ENCODE measurements at places on chromosomes 16 and 17.

- DNase-seq, result no peak
Observed at GRCh38 chr17:73616120-73616872, 27.9 kb downstream of the SDK2 start.

GRCh38 chr17:17663160-17664063 lies 17.8 kb upstream of the RAI1 start:
- peak; percentile 98 for DNase-seq

DNA sequence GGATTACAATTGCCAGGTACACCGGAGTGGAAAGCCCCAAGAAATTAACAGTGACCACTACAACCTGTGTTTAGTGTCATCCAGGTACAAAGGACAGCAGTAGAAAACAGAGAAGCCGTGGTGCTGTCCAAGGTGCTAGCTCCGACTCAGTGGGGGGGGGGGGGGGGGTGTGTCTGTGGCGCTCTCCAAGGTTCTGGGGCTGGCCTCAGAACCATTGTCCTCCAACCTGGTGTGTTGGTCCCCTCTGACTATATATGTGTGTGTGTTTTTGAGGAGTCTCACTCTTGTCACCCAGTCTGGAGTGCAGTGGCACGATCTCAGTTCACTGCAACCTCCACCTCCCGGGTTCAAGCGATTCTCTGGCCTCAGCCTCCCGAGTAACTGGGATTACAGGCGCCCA lies 5.8 kb upstream of the ZNF23 start:
- peak; percentile 54 for DNase-seq

GRCh38 chr16:10995565-10995964 lies 51.2 kb downstream of the CLEC16A start:
- no peak for DNase-seq

DNA sequence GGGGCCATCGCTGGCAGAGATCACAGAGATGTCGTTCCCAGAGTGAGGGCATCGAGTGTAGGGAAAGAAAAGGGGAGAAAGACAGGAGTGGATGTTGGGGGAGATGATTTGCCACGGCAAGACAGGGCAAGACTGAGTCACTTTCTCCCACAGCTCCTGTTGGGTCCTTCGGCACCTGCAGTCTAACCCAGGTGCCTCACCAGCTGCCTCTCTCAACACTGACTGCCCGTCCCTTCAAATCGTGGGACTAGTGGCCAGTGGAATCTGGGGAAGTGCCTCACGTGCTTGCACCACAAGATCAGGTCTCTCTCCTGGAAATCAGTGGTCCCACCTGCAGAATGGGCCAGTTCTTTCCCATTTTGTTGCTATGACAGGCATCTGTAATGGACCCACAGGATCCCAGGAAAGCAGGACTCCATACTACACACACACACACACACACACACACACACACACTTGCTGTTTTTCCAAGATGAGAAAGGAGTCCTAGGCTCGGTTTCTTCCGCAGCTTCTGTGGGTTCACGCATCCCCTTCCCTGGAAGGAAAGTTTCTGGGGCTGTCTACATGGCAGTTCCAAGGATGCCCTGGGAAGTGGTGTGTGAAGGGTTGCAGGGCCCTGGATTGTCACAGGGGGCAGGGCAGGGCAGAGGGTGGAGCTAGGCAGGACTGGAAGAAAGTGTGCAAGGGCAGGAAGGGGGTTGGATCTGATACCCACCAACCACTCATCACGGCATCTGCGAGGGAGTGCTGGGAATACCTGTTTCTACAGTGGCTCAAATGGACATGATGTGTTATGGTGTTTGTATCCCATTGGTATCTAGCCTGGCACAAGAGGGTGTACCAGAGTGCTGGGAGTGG lies 10.2 kb upstream of the CBX8 start:
- DNase-seq, result no peak

GRCh38 chr17:846901-847843 lies 65.0 kb downstream of the MRM3 start:
- peak; percentile 76 for DNase-seq

DNA sequence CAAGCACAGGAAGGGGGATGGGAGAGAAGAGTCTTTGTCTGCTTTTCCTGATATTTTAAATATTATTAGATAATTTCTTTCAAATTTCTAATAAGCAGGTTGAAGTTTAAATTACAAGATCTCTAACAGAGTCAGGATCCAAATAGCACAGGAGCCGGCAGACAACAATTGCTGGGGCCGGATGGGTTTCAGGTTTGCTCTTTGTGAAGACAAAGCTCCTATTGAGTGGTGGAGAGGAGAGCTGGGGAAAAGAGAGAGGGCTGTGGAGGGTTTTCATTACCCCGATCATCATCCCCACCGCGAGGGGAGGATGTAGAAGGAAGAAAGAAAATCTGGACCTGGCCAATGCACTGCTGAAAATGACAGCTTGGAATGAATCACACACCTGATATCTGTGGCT lies 197.3 kb downstream of the SOX9 start:
- DNase-seq, result no peak

- DNase-seq, result no peak
Observed at GRCh38 chr16:86891631-86892030, 313.3 kb downstream of the FOXL1 start.

GRCh38 chr17:9932491-9932890 lies 27.4 kb upstream of the RCVRN start:
- no peak for DNase-seq

DNA sequence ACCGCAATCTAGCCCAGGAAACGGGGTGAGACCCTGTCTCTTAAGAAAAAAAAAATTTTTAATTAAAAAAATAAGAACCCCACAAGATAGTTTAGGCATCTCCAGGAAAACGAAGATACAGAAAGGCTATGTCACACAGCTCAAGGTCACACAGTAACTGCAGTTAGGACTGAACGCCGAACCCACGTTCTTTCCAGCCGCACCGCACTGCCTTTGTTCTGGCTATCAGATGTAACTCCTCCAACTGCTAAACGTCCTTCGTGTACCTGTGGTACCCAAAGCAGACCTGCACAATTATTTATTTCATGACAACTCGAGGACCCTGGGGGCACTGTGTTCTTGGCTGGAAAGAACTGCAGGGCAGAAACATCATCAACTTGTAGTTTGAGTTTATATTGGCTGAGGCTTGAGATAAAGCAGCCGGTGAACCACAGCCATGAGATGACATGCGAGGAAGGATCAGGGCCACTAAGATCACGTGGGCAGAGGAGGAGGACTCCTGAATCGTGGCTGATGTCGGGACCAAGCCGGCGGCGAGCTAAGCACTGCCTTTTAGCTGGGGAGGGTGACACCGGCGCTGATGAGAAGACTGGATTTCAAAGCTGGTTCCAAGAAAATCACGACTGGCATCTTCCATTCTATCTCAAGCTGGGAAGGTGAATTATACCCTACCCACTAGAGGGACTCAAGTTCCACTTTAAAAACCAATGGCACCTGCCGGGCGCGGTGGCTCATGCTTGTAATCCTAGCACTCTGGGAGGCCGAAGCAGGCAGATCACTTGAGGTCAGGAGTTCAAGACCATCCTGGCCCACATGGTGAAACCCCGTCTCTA lies 20.7 kb upstream of the MNT start:
- no peak for DNase-seq

DNA sequence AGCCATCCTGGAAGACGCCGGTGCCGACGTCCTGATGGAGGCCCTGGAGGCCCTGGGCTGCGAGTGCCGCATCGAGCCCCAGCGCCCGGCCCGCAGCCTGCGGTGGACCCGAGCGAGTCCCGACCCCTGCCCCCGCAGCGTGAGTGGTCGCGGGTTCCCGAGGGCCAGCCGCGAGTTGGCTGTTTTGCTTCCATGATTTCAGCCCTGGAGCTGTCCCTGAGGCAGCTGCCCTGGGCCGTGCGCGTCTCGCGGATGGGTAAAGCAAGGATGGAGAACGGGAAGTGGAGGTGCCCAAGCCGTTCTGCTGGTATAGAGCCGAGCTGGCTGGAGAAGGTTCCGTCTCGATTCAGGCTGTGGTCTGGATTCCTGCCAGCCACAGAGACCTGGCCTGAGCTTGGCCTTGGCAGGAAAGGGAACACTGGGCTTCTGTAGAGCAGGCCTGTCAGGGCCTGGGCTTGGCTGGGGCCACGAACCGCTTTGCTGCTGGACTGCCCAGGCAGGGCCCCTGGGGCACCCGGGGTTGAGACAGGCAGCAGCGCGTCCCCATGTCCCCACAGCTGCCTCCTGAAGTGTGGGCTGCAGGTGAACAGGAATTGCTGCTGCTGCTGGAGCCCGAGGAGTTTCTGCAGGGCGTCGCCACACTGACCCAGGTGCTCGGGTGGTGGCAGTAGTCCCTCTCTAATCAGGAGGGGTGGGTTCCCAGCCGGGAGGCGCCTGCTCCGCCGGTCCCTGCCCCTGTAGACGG lies 941 bp upstream of the MRPS34 start:
- peak; percentile 44 for DNase-seq

- DNase-seq, result no peak
Observed at GRCh38 chr17:21113716-21114115, 13.0 kb upstream of the DHRS7B start.

GRCh38 chr16:53952215-53953208 lies 248.6 kb downstream of the FTO start:
- DNase-seq, result peak; percentile 51

GRCh38 chr17:41818024-41818423 lies 5.2 kb downstream of the FKBP10 start:
- DNase-seq, result no peak

GRCh38 chr17:27333410-27333980 lies 39.6 kb downstream of the WSB1 start:
- DNase-seq, result no peak

- DNase-seq, result no peak
Observed at GRCh38 chr17:35878361-35878760, 1.8 kb downstream of the CCL5 start.

- peak; percentile 16 for DNase-seq
Observed at GRCh38 chr17:5282642-5283217, 646 bp downstream of the RABEP1 start.

GRCh38 chr17:48127371-48128051 lies 19.9 kb downstream of the SNX11 start:
- peak; percentile 61 for DNase-seq

- DNase-seq, result peak; percentile 35
Observed at GRCh38 chr16:57092786-57093411, 516 bp downstream of the CPNE2 start.

DNA sequence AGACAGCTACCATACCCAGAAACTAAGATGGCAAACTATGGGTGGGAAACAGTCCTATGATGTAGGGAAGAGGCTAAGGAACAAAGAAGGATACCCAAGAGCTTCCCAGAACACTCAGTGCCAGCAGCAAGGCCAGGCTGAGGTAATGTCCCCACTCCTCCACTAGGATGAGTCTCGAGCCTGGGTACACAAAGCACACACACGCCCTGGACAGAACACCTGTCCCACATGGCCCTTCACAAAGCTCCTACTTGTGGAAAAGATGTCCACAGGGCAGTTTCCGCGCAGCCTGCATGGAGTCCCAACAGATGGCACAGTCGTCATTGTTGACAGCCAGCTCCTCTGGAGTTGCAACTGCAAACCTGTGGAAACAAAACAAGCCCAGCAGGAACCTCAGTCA lies 23.9 kb downstream of the AMFR start:
- DNase-seq, result no peak

DNA sequence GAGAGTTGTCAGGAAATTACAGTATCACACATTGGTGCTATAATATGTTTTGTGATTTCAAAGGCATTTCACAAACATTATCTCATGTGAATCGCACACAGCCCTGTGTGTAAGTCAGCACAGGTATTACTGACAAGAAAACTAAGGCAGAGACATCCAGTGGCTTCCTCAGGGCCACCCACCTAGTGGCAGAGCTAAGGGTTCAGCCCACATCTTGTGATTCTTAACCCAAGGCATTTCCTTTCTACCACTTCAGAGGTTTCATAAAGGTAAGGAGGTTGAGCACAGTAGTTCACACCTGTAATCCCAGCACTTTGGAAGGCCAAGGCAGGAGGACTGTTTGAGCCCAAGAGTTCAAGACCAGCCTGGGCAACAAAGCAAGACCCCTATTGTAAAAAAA lies 58.2 kb downstream of the STX8 start:
- no peak for DNase-seq

- DNase-seq, result peak; percentile 56
Observed at GRCh38 chr16:17368446-17368845, 102.3 kb downstream of the XYLT1 start.

DNA sequence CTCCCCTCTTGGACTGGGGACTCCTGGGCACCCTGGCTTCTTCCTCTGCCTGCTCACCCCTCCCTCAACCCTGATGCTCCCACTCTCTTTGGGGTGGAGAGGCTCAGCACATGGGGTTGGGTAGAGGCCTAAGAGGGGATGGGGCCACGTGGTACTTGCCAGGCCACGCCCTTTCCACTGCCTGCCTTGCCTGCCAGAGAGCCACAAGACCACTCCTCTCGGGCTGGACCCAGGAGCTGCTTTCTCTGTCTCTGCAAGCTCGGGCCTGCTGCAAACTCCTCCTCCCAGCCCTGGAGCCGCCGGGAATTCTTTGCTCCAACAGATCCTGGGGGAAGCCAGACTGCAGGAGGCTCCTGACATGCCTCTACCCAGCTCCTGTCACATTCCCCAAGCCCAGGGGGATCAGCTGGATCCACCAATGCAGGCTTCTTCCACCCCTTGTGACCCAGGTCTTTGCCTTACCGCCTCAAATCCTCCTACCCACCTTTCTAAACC lies 11.8 kb downstream of the DLX4 start:
- DNase-seq, result no peak

- peak; percentile 83 for DNase-seq
Observed at GRCh38 chr16:51326131-51326856, 175.2 kb upstream of the SALL1 start.

- peak; percentile 6 for DNase-seq
Observed at GRCh38 chr16:23902748-23903414, 67.1 kb downstream of the PRKCB start.

DNA sequence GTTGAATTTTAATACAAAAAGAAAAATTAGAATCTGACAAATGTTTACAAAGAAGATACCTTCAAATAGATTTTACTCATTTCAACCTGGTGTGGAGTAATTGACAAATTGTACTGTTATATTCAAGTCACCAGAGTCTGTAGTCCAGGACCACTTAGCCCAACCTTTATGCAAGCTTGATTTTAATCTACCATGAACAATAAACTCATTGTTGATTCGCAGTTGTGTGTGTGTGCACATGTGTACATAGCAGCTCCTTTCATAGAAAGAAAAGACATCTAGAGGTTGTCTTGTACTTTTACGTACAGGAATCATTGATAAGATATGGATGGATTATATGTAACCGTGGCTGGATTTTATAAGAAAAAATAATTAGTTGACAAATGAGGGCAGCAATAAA lies 20.7 kb upstream of the LRRC37A start:
- no peak for DNase-seq

- peak; percentile 11 for DNase-seq
Observed at GRCh38 chr17:60819447-60820130, 141.9 kb downstream of the BCAS3 start.

- no peak for DNase-seq
Observed at GRCh38 chr17:78130437-78131101, at the start of gene TMC8. Gene TMC8, plus strand, starts transcription at chr17:78130771. Its CDS starts 818 bp downstream, at chr17:78131589.

GRCh38 chr16:26765087-26765486 lies 301.6 kb upstream of the C16orf82 start:
- no peak for DNase-seq

- no peak for DNase-seq
Observed at GRCh38 chr17:29159306-29159860, 20.8 kb downstream of the MYO18A start.
